ENCODE measurements at places on chromosomes 7 and 10.

GRCh38 chr10:74949843-74950765, 123.7 kb downstream of the KAT6B start:
- no peak for DNase-seq

- DNase-seq: no peak
These were observed 2.5 kb downstream of the ENTPD1 start for GRCh38 chr10:95758351-95759025.

DNA sequence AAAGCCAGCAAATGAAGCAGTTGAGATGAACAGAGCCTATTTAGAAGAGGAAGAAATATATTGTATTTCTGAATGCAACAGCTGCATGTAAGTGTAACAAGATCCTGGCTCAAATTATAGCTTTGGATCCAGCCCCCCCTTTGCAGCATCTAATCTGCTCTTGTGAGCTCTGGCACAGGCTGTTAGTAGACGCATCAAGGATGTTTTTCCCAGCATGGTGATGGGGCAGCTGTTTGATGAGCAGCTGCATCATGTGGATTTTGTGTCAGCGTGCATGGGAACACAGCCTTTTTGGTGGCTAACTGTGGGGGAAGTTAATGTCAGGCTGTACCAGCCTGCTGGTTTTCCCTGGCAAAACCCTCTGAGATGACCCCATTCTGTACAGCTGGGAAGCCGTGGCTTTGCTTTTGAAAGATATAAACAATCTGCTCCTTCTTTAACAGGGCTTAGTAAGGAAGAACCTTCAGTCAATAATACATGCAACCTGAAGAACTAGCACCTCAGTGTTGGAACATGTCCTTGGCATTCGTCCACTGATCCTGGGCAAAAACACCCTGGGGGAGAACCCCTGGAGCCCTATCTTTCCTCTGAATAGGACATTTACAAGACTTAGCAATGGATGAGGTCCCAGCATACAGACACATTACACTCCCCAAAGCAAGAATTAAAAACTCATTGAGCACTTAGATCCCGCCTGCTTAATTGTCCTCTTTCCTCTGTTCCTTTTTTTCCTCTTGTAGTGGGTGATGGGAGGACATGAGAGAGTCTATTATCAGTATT, 70.6 kb downstream of the NPS start:
- no peak for DNase-seq

DNA sequence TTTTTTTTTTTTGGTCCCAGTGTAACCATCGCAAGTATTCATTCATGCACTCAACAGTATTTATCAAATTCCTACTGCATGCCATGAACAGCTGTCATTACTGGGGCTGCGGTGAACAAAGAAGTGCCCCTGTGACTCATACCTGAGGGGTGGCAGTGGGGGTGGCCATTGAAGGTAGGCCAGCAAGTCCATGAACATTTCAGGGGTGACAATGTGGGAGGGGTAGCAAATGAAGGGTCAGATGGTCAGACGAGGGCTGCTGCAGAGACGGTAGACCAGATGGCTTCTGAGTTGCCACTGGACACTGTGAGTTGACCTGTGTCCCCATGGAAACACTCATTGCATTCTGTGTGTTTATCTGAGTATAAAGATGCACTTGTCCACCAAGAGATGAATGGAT, 92.5 kb upstream of the PITRM1 start:
- DNase-seq: peak; percentile 45

GRCh38 chr10:48551861-48552591, 52.8 kb downstream of the ARHGAP22 start:
- peak; percentile 65 for DNase-seq

- no peak for DNase-seq
These were observed 51.8 kb downstream of the TMEM209 start for GRCh38 chr7:130153211-130153908.

DNA sequence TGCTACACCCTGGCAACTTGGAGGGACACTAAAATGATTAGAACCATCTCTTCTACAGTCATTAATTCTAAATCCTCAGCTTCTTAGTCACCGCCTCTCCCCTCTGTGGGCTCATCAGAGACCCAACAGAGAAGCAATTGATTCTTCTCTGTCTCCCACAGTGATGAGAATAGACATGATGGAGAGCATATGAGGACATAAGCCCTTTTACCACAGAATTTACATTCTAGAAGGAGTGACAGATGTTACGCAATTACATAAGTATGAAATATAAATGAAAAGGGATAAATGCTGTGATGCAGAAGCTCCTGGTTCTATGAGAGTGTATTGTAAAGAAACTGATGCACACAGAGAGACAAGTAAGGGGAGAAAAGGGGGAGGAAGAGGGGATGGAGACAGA, 18.1 kb upstream of the ABCB5 start:
- no peak for DNase-seq

- no peak for DNase-seq
These were observed 399.7 kb downstream of the CDC14C start for GRCh38 chr7:49324040-49324439.

DNA sequence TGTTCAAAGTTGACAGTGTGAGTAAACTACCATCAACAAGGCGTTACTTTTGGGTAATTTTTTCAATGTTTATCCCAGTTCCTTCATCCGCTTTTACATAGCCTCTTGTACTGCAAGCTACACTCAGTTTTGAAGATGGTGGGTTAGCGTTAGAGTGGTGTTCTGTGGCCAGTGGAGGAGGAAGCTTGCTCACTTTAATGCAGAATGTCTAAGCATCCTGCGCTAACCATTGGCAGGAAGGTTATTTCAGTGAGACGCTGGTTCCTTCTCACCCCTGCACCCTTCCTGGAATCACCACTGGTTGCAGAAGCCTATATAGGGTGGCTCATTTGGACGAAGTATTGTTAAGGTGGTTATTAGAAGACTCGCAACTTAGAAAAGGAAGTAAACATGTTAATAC, 159.1 kb downstream of the CELF2 start:
- DNase-seq: no peak

DNA sequence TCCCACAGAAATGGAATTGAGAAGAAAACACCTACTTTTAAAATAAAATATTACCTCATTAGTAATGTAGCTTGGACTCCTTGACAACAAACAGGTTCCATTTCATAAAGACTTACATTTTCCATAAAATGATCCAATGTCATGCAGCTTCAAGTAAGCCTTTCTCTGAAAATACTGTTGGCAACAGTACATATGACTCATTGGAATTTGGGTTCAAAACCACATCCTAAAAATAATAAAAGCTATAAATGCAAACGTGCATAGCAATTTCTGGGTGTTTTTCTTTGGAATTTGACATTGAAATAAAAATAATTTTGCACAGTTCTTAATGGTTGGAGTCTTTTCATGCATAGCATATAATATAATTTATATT, 47.9 kb downstream of the FHIP2A start:
- DNase-seq: peak; percentile 16

DNA sequence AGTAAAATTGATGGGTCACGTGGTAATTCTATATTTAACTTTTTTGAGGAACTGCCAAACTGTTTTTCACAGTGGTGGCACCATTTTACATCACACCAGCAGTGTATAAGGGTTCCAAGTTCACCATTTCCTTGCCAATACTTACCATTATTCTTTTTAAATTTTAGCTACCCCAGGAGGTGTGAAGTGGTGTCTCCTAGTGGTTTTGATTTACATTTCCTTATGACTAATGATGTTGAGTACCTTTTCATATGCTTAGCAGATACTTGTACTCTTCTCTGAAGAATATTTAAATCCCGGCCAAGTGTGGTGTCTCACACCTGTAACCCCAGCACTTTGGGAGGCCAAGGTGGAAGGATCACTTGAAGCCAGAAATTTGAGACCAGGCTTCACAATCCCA, 28.5 kb downstream of the FHIP2A start:
- no peak for DNase-seq

DNA sequence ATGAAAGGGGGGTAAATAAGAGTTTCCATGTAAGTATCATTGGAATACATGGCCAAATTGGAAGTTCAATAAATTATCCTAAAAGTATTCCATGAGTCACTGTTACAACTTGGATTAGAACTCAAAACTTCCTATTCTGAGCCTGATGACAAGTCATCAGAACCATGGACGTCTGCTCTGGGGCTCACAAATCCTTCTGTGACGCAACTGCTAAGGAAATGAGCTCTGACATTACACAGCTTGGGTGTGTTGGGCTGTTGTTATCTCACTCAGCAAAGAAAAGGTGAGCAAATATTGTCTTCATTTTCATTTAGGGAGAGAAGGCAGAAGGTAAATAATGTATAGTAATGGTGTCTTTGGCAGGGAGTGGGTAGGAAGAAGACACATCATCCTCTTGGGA, 214.8 kb upstream of the ADO start:
- DNase-seq: no peak

- no peak for DNase-seq
These were observed 247.3 kb upstream of the PITRM1 start for GRCh38 chr10:3419719-3420495.

DNA sequence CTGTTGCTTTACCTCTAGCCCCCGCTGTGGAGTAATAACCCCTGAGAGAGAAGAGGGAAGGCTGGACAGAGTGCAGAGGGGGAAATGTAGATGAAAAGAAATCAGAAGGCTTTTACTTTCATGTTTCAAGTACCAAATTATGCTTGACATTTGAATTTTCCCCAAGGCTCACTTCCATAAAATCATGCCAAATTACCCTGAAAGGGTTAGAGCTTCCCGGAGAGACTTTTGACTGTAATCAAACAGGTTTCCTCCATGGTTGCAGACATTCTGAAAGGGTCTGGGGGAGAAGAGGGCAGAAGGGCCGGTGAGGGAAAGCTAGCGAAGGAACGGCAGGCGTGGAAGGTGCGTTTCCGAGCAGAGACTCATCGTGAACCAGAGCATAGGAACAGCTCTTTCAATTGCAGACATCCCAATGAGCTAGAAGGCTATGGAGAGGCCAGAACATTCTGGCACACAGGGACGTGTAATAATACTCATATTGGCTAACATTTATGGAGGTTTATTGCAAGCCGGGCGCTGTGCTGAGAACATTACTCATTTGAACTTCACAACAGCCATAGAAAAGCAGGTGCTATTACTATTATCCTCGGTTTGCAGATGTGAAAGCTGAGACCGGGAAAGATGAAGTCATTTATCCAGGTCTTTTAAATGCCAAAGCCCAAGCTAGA, 620.8 kb upstream of the AUTS2 start:
- DNase-seq: no peak

DNA sequence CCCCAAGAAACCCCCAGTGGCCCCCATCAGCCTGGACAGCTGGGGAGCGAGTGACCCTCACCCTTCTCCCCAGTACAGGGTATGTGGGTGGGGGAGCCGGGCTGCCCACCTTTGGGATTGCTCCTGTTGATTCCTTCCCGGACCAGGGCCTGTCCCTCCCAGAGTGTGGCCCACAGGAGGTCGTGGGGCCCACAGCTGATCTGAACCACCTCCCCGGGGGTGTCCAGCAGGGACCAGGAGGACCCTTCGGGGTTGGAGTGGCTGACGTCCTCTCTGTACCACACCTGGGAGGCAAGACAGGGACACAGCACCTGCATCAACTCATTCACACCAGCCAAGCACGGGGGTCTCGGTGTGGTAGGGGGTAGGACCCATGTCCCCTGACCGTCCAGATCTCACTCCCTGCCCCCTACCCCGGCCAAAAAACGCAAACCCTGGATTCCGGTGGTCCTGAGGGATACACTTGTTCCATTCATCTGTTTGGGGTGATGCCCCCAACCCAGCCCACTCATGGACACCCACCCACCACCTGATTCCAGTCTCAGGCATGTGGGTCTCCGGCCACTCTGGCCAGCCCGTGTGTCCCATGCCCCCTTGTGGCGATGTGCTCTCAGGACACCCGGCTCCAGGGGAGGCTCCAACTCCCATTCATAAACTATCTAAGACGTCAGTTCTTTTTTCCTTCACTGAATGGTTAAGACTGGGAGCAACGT, 10.9 kb downstream of the TECPR1 start:
- DNase-seq: peak; percentile 83

- no peak for DNase-seq
These were observed 56.3 kb downstream of the CCNY start for GRCh38 chr10:35392482-35393228.

- DNase-seq: no peak
These were observed 3.1 kb upstream of the RBP4 start for GRCh38 chr10:93604146-93604545.

DNA sequence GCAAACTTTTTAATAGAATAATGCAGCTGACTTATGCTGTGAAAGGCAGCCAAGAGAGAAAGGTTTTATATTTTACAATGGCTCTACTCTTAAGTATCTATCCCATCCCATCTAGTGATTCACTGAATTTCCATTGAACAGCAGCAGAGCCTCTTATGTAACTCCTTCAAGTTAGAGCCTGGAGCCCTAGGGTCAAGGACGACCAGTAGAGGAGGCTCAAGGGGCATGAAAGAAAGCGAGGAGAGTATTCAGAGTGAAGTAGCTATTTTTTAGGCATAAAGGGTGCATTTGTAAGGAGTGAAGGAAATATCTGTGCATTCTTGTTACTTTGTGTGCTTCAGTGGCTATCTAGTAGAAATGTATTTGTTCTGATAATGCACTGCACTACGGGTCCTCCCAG, 180.2 kb upstream of the TPK1 start:
- no peak for DNase-seq

GRCh38 chr10:24156686-24157085, 52.3 kb upstream of the KIAA1217 start:
- DNase-seq: no peak

- no peak for DNase-seq
These were observed 27.9 kb downstream of the FAM20C start for GRCh38 chr7:220151-220841.

DNA sequence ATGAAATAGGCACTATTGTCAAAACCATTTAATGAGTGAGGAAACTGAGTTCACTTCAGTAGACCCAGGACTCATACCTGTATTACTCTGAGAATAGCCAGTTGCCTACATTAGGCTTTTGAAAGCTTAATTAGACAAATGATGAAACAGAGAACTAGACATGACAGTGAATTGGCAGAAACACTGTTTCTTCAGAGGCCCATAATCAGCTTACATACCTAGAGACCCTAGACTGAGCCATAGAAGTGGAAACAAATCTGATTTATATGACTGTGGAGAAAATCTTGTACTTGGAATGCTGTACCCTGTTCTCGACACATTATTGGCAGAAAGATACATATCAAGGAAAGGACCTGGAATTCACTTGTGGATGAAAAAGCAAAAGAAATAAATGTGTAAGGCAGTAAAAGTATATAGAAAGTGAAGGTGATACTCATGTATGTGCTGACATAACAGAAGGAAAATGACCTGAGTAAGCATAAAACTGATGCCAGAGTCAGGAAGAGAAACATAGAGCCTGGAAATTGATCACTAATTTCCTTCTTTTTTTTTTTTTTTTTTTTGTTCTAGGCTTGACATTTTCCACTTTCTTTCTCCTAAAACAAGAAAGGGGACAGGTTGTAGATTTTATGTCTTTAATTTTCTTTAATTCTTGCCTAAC, 251.5 kb downstream of the BICC1 start:
- no peak for DNase-seq

DNA sequence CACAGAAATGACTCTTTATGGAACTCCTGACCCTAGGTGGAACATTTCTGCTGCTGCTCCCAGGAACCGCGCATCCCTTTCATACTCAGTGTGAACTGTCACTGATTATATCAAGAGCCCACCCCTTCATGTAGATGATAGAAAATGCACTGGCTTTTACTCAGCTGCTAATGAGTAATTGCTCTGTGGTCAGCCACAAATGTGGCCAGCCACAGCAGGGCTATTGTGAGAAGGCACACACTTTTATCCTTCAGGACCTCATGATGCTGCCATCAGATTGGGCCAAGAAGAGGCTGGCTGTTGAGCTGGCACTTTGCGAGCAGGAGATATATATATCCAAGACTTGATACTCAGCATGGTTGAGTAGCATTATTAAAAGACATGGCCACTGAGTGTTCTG, 124.7 kb downstream of the CFAP58 start:
- no peak for DNase-seq

Measured in AG08396 (cell line).